Right renal cortex interstitium (tissue), 3 donors: ENCODE measurements at places on chromosomes 2 and 18. TPM values are rescaled to one million over a fixed set of nuclear protein-coding genes. Genes with fewer than 3 reads are reported as not detected.

Gene ANKAR
- polyA plus RNA-seq, result 8.0 TPM

Gene REL
- 8.1 TPM for polyA plus RNA-seq

Gene MAPK4
- polyA plus RNA-seq, result 10.5 TPM

Gene BBS5
- polyA plus RNA-seq, result 11.4 TPM

Gene ITGB6
- 20.6 TPM for polyA plus RNA-seq

Gene POMC
- polyA plus RNA-seq, result 5.0 TPM

Gene TMBIM1
- polyA plus RNA-seq, result 96.6 TPM

Gene UGT1A8
- polyA plus RNA-seq, result not detected

Gene CREB1
- 84.9 TPM for polyA plus RNA-seq

Gene LIMS4
- polyA plus RNA-seq, result 0.96 TPM

Gene CYB5A
- 279 TPM for polyA plus RNA-seq

Gene SGPP2
- 18.5 TPM for polyA plus RNA-seq

Gene GAL3ST2
- polyA plus RNA-seq, result 0.22 TPM

Gene STAM2
- polyA plus RNA-seq, result 45.8 TPM

Gene TCF23
- 0.93 TPM for polyA plus RNA-seq

Gene SAG
- polyA plus RNA-seq, result 0.07 TPM

Gene BCL2
- polyA plus RNA-seq, result 24.7 TPM

Gene GPR55
- polyA plus RNA-seq, result 0.24 TPM

Gene CDH19
- 0.23 TPM for polyA plus RNA-seq

Gene IL37
- polyA plus RNA-seq, result not detected

Gene UGT1A10
- polyA plus RNA-seq, result not detected

Gene MLPH
- polyA plus RNA-seq, result 1.1 TPM

Gene PARD6G
- 31.0 TPM for polyA plus RNA-seq

Gene DYNC1I2
- 222 TPM for polyA plus RNA-seq

Gene PRPF40A
- 164 TPM for polyA plus RNA-seq

Gene FOXD4L1
- 0.31 TPM for polyA plus RNA-seq

Gene VAMP5
- polyA plus RNA-seq, result 47.0 TPM

Gene TLK1
- polyA plus RNA-seq, result 52.4 TPM

Gene IGFBP5
- 352 TPM for polyA plus RNA-seq

Gene AGAP1
- 21.2 TPM for polyA plus RNA-seq

Gene TMEFF2
- polyA plus RNA-seq, result 14.1 TPM

Gene LRRTM4
- 1.8 TPM for polyA plus RNA-seq

Gene ADGRF3
- polyA plus RNA-seq, result 2.3 TPM

Gene CGREF1
- polyA plus RNA-seq, result 5.8 TPM

Gene GPR45
- not detected for polyA plus RNA-seq

Gene NTSR2
- polyA plus RNA-seq, result not detected

Gene KLHL30
- polyA plus RNA-seq, result 0.22 TPM

Gene DNAH7
- 7.5 TPM for polyA plus RNA-seq
